AG09309 (cell line): ENCODE measurements at places on chromosomes 2 and 18.
A peak's percentile ranks its signal among the peaks of the same experiment; 100 is the strongest.

DNA sequence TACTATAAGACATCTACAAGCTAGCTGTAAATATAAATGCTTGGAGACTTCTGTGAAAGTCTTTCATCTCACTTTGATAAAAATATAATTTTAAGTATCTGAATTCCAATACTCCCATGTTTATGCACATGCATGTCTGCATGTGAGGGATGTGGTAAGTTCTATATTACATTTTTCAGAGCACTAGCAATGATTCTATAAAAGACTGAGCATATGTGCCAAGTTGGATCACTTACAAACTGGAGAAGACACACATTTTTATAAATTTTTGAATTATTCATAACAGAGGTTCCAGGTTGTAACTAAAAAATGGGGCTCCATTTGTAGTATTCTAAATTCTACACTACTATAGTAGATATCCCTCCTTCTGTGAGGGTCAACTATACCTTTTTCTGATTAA lies 26.0 kb downstream of the ZNF804A start:
- DNase-seq, result no peak

- peak; percentile 44 for DNase-seq
Measured at GRCh38 chr2:164000176-164000575, 264.4 kb upstream of the FIGN start.

DNA sequence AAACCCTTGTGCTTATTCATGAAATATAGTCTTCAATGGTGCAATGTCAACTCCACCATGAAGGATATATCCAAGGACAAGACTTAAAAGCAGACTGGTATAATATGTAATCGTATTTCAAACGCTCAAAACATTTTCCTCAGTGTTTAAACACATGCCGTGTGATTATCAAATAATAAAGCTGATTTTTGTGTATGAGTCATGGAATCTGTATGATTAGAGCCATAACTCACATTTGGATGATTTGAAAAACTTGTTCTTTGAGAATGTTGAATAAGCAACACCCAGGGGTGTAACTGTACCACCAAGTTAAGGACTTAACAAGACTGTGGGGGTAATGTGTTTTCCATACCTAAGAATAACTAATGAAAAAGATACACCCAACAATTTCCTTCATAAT lies 215.3 kb downstream of the STK39 start:
- DNase-seq, result no peak

- no peak for DNase-seq
Measured at GRCh38 chr2:47518497-47519146, 115.7 kb downstream of the MSH2 start.

GRCh38 chr18:28149810-28150420 lies 27.0 kb downstream of the CDH2 start:
- DNase-seq, result no peak

GRCh38 chr2:126736133-126736874 lies 80.3 kb downstream of the GYPC start:
- peak; percentile 1 for DNase-seq

DNA sequence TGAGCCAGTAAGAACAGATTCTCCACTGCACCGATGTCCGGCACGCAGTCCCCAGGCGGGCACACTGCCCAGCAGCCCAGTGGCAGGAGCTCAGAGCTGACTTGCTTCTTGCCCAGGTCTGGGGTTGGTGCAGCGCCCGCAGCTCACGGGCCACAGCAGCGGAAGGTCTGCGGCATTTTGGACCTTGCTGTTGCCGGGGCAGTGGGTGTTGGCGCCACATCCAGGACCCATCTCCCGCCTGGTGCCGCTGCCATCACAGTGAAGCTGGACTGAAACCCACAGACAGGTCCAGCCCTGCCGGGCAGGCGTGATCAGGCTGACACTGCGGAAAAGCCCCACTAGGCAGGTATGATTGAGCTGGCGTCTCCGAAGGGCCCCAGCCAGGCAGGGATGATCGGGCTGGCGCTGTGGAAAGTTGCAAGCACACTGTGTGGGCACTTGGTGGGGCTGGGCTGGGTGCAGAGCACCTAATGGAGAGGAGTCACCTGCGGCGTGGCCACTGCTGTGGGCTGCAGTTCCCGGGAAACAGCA lies 75.5 kb downstream of the SLC66A2 start:
- DNase-seq, result no peak

DNA sequence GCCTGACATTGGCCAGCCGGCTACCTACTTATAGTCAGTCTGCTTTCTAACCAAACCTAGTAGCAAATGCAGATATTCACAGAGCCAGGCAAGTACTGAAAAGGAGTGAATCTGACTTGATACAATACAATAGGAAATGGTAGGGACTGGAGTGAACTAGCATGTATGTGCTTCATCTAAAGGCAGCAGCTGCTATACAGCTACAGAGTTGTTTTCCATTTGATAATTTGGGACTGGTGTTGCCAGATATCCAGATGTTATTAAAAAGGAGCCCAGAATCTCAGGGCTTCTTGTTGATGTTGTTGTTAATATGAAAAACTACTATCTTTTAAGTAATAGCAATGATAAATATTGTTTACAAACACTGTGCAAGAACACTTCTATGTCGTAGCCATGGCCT lies 159.4 kb downstream of the BABAM2 start:
- no peak for DNase-seq

GRCh38 chr2:41985573-41986095 lies 62.2 kb upstream of the PKDCC start:
- DNase-seq, result no peak

- DNase-seq, result no peak
Measured at GRCh38 chr2:19219060-19219459, 139.4 kb downstream of the OSR1 start.

- DNase-seq, result no peak
Measured at GRCh38 chr2:4073026-4073569, 369.7 kb downstream of the DCDC2C start.

- DNase-seq, result no peak
Measured at GRCh38 chr18:37701967-37702366, 136.4 kb upstream of the CELF4 start.

GRCh38 chr2:8416001-8416571 lies 265.8 kb upstream of the ID2 start:
- no peak for DNase-seq

- no peak for DNase-seq
Measured at GRCh38 chr2:86633155-86633651, 9.5 kb upstream of the RNF103 start.
